Lung (tissue), 17 donors: ENCODE measurements at places on chromosomes 12 and 14.
A peak's percentile ranks its signal among the peaks of the same experiment; 100 is the strongest.

GRCh38 chr14:105962532-105962931, 436.1 kb downstream of the TMEM121 start:
- DNase-seq: no peak

DNA sequence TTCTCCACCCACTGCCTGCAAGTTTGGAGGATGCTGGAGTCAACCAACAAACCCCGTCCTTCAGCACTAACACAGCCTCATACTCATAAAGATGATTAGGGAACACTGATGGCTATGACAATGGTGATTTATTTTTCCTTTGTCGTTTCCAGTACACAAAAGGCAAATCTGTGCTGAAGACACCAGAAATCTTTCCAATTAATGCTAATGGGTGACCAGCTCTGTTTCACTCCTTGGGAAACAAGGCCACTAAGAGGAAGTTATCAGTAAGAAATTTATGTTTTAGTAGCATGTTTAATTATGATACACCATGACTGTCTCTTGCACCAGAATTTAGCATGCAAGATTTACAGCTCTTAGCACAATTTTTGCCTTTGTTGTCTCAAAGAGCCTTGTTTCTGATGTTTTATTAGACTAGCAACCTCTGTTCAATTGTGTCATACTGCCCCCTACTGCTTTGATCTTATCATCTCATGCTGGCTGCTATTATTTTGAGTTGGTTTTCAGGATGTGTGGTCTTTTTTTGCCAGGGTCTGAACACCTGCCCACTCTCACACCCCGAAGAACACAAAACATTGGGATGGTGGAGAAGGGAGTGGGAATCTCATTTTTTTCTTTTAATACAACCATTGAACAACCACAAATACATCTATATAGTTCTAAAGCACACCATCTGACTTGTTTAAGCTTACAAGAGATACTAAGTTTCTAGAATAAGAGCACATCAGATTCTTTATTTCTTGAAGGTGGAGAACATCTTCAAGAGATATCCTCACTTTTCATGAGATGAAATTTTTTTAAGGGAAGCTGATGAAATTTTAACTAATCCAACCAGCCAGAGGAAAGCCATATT, 160.9 kb downstream of the SPTSSA start:
- DNase-seq: peak; percentile 63

GRCh38 chr12:12587878-12588277, 23.8 kb upstream of the CREBL2 start:
- no peak for DNase-seq

- DNase-seq: peak; percentile 26
These were observed 1.5 kb downstream of the RILPL1 start for GRCh38 chr12:123532019-123532418.

GRCh38 chr14:43308421-43309110, 1198.5 kb downstream of the FSCB start:
- DNase-seq: no peak

DNA sequence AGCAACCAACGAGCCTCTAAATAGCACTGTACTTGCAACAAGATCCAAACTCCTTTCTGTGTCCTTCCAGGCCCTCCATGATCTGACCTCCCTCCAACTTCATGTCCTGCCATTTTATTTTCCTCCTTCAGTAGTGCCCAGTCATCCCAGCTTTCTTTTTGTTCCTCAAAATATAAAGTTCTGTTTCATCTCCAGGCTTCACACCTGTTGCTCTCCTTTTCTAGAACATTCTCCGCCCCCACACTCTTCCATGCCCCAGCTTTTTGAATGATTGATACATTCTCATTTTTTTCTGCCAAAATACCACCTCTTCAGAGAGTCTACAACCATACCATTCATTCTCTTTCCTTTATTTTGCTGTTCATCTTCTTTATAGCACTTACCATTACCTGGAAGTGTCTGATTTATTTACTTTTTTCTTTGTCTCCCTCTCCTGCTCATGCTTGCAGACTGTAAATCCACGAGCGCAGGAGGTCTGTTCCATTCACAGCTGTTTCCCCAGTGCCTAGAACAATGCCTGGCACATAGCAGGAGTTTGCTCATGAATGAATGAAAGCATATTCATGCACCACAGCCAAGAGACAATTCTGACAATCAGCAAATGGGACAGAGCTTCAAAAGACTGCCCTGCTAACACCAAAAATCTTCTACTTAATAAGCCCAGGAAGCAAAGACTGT, 296.4 kb downstream of the RPAP3 start:
- DNase-seq: no peak

DNA sequence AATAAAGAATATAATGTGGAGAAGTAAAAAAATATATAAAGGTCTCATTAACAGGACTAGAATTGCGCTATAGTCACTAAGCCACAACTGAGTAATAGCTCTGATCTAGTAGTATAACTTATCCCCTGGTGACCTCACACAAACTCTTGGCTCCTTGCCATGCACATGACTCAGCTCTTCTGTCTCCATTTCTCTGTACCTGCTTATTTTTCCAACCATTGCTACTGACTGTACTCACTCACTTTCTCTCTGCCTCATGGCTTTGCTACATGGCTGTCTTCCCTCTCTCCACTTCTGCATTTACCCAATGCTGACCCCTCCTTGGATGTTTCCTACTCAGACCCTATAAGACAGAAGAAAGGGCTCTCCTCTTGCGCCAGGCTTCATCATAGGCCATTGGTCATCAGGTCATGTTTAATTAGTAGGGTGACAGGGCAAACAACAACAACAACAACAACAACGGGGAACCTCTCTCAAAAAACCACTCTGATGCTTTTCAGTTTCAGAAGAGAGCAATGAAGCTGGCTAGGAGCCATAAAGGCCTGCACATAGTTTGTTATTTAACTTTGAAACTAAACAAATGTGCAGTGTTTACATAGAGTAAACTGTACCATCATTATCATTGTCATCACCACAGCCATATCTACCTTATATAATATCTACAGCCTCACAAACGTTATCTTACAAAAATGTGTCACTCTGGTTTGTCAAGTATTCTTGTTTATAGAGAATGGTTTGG, 25.6 kb upstream of the KRAS start:
- DNase-seq: peak; percentile 30

DNA sequence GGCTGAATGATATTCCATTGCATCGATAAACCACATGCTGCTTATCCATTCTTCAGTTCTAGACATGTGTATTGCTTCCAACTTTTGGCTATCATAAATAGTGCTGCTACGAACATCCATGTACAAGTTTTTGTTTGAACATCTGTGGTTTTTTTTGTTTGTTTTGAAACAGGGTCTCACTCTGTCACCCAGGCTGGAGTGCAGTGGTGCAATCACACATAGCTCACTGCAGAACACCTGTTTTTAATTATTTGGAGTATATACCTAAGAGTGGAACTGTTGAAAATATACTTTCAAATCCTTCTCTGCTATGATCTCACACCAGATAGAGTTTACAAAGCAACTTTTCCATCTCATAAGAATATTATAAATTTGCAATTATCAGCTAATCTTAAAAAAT, 124.2 kb downstream of the TTC7B start:
- DNase-seq: no peak

GRCh38 chr12:132517013-132517739, 27.2 kb downstream of the FBRSL1 start:
- DNase-seq: peak; percentile 64

GRCh38 chr12:45498645-45499044, 230.9 kb upstream of the ARID2 start:
- no peak for DNase-seq

- no peak for DNase-seq
These were observed 16.1 kb downstream of the NRXN3 start for GRCh38 chr14:78186277-78186676.

- peak; percentile 95 for DNase-seq
These were observed 21.1 kb upstream of the CORO1C start for GRCh38 chr12:108752387-108752786.

GRCh38 chr14:60317609-60318008, 68.6 kb downstream of the PPM1A start:
- no peak for DNase-seq

DNA sequence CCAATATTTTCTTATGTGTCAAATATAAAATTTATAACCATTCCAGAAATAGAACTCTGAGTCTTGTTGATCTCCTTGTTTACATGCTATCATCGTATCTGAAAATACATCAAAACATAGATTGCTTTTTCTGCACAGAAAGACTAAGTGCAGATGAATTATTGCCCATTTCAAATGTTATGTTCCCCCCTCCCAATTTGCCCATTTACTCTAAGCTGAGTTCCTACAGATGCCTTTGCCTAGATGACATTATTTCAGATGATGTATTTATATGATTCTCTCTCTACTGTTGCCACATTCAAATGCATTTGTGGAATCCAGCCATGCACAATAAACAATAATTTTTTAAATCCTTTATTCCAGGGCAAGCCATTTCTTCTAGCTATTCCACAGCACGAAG, 810.1 kb upstream of the MGAT4C start:
- peak; percentile 79 for DNase-seq

GRCh38 chr14:91352053-91352452, 65.6 kb downstream of the CCDC88C start:
- peak; percentile 62 for DNase-seq

DNA sequence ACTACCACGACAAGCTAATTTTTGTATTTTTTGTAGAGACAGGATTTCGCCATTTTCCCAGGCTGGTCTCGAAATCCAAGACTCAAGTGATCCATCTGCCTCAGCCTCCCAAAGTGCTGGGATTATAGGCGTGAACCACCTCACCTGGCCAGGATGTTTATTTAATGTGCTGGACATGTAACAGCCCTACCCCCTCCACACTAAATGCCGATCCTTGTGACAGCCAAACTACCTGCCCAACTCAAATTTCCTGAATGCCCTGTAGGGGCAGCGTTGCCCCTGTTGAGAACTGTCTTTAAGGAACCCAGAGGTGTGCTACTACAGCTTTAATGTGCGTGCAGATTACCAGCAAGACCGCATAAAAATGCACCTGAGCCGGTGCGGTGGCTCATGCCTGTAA, 48.1 kb downstream of the KCNK13 start:
- DNase-seq: no peak

DNA sequence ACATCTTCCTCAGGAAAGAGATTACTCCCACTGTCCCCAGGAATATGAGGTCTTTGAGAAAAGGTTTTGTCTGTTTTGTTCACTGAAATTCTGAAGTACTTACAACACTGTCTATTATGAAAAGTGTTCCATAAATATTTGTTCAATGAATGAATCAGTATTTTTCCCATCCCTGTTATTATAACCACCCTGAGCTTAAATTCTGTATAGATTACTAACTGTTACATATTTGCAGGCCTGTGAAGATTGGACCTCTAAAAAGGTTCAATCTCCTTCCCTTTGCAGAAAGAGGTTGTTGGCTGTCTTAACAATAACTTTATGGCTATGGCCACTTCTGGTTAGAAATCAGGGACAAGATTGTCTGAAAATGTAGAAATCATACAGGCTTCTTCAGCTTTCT, 174.5 kb upstream of the NPAS3 start:
- no peak for DNase-seq

DNA sequence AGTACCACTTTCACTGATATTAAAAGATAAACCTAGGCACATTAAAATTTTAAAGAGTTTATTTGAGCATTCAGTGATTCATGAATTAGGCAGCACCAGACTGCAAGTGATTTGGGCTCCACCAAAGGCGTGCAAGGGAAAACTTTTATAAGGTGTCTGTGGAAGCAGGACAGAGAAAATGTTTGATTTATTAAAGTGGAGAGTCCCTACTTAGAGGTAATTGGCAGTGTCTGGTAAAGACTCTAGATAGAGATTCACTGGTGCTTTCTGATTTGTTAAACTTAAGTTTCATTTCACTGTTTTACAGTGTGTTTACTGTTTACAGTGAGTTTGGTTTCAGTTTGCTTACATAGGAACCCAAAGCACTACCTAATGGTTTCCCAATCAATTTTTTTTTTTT, 72.8 kb downstream of the ANKS1B start:
- DNase-seq: no peak

GRCh38 chr14:29800961-29801360, 126.7 kb downstream of the PRKD1 start:
- DNase-seq: no peak
